Omental fat pad (tissue), 4 donors: ENCODE measurements at places on chromosomes 3 and 15. TPM values are rescaled to one million over a fixed set of nuclear protein-coding genes. Genes with fewer than 3 reads are reported as not detected.

DNA sequence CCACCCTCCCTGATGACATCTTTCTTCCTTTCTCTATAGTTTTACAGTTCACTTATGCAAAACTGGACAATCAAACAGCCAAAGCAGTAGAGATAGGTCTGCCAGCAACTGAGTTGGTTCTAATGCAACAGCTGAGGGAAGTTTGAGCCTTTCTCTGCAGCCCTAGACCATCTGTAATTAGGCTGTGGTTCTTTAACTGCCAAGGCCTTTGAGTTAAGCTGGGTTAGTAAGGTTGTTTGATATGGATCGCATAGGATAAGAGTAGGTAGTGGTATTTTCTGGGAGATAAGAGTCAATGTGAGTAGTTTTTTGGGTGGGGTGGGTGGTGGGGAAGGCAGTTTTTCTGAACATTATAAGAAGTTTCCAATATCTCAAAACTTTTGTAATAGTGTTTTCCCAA is 3.0 kb downstream of the RPL39L start:
- no peak for DNase-seq

GRCh38 chr3:191320316-191320715 is 8.9 kb upstream of the CCDC50 start:
- DNase-seq = no peak

- DNase-seq = no peak
These were observed 115.0 kb downstream of the CHST2 start for GRCh38 chr3:143234526-143234925.

DNA sequence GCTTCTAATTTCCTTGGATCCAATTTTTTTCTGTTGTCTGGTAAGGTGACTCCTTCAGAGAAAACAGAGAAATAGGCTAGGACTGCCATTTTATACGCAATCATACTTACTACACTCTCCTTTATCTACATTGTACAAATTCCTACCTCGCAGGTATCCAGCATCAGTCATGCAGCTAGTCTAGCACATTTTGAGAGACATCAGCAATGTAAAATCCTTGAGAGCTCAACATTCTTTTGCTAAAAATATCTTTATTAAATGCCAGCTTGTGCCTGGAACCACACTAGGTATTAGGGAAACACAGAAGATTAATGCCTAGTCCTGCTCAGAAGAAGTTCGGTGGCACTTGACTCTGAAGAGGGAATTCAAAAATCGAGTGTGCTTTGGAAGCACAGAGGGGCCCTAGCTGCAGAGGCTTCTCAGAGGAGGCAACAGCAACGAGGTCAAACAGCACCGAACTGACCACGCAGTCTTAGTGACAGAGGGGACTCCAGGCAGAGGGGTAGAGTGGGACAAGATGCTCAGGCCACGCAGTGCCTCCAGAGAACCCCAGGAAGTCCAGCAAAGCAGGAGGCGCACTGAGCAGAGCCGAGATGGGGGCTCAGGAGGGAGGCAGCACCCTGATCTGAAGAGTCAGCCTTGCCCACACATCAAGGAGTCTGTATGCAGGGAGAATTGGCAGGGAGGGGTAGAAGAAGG is 3.5 kb downstream of the FAM174B start:
- no peak for DNase-seq

- DNase-seq = no peak
These were observed 114.1 kb upstream of the DNAJC19 start for GRCh38 chr3:181103605-181104004.

- DNase-seq = no peak
These were observed 371.1 kb downstream of the CHL1 start for GRCh38 chr3:567488-568185.

Gene THPO
- total RNA-seq = 0.36 TPM

Gene CCK
- not detected for total RNA-seq

- no peak for DNase-seq
These were observed 48.4 kb upstream of the KY start for GRCh38 chr3:134699141-134699711.

DNA sequence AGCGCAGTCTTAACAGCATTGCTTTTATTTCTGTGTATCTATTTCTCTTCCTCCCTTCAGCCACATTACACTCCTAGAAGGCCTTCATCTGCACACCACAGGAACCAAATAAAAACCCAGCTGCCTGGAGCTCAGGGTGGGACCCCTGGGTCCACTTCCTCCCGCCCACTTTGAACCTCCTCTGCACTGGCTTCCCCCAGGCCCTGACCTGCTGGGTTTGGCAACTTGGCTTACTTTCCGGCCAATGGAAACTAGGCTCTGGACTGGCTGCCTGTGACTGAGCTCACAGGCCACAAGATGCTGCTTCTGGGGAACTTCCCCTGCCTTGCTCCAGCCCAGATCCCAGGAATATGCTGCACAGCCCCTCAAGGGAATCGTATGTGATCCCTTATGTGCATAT is 89.8 kb downstream of the SEMA5B start:
- no peak for DNase-seq

GRCh38 chr3:150238048-150238802 is 169.9 kb upstream of the TSC22D2 start:
- no peak for DNase-seq

- no peak for DNase-seq
These were observed 102.0 kb downstream of the SCAPER start for GRCh38 chr15:76803049-76803571.

GRCh38 chr15:67813104-67813634 is 12.1 kb upstream of the SKOR1 start:
- no peak for DNase-seq
